Fibroblast of pulmonary artery (primary cell): ENCODE measurements at places on chromosomes 16 and 17.

GRCh38 chr16:82063456-82064082, 28.5 kb downstream of the HSD17B2 start:
- DNase-seq, result no peak

- DNase-seq, result no peak
Measured at GRCh38 chr17:27984404-27984803, 58.1 kb upstream of the NLK start.

GRCh38 chr17:82440469-82440981, 10.0 kb downstream of the CYBC1 start:
- no peak for DNase-seq

DNA sequence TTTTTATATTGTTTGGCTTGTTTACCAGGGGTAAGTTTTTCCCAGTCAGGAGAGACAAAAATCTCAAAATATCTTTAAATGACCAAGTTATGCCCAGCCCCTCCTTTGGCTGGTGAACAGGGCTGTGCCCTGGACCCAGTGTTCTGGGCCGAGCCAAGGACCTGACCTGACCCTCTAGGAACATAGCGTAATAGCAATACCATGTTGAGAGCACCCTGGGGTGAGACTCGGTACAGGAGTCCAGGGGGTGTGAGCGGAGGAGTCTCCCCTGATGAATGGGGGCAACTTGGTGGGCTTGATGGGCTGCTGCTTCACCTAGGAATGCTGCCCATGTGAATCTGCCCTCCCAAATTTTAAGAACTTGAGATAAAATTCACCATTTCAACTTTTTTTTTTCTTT, 47.4 kb downstream of the B9D1 start:
- DNase-seq, result no peak

- no peak for DNase-seq
Measured at GRCh38 chr17:51231999-51232398, 27.9 kb downstream of the MBTD1 start.

- DNase-seq, result peak; percentile 47
Measured at GRCh38 chr16:25033852-25034251, 18.7 kb upstream of the ARHGAP17 start.

DNA sequence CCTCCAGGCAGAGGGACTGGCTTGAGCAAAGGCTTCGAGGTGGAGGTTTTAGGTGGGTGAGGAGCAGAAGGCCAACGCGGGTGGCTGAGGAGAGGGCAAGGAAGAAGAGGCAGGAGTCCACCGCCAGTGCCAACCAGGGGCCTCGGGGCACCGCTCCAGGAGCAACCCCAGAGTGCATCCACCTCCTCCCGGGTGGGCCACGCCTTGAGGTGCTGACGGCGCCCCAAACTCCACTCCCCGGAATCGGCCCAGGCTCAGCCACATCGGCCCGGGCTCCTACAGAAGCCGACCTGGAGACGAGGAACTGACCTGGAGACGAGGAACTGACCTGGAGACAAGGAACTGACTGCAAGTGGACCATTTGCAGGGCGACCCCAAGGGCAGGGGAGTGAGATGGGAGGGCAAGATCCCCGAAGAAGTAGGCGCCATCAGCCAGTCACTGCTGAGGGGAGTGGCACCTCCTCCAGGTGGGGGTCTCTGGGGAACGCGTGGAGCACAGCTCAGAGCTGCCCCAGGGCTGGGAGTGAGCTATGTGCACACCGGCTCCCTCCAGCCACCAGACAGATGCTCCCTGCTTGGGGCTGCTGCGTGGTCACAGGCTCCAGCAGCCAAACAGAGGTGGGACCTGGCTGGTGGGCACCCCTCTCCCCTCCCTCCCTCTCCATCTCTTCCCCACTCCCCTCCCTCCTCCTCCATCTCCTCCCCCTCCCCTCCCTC, 29.2 kb upstream of the CBFA2T3 start:
- no peak for DNase-seq

DNA sequence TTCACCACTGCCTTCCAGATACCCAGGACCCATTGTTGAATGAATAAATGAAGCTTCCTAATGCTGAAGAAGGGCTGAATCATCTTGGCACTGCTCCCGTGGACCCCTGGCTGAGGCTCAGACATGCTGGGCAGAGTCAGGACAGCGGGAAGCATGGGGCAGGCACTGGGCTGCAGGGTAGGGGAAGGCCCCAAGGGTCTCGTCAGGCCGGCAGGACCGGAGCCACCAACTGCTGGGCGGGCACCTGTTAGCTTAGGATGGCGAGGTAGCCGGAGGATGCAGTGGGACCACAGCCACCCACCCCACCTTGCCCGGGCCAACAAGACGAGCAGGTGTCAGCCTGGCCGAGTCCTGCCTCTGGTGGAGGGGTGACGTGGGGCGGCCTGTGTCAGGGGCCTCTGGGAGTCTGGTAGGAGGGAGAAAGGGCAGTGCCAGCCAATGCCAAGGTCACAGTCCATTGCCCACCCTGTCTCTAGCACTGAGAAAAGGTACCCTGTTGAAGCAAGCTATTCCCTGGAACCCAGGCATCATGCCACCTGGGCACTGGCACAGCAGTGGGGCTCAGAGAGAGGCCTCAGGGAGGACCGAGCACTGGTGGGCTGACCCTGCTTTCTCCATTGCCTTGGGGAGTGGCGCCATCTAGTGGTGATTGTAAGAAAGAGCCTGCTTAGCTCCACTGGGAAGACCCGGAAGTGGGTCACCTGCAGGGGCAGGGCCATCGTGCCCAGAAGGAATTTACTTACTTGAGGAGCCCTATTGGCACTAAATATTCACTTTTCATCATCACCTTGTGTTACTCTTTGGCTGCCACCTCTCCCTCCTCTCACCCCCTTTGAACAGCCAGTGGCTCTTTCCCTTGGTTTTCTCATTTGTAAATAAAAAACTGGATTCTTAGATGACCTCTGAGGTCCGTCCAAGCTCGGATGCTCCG, 3.0 kb upstream of the DLX3 start:
- DNase-seq, result peak; percentile 87

DNA sequence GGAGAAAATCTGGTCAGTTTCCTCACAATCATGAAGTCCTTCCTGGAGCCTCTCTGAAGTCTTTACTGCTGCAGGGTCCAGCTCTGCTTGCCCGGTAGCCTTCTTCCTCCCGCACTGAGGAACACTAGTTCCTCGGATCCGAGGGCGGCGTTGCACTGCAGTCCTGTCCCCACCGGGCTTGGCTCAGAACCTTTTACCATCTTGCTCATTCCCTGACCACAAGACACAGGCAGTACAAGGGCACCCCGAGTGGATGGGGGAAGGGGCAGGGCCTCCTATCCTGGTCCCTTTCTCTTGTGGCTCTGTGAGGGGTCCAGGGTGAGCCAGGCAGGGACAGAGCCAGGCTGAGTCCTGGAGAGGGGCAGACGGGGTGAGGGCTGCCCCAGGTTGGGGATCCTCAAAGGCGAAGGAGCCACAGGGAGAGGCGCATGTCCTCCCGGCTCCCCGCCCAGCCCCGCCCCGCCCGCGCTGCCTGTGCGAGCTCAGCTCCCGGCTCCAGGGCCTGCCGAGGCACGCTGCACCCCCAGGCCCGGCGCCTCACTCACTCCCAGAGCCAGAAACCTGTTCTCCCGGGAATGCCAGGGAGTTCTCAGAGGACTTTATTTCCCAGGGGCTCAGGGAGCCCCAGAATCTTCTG, 1.5 kb downstream of the FOXN1 start:
- DNase-seq, result no peak

- DNase-seq, result no peak
Measured at GRCh38 chr16:68512183-68512582, 26.9 kb upstream of the ZFP90 start.

- no peak for DNase-seq
Measured at GRCh38 chr17:59617156-59617732, 2.5 kb upstream of the CLTC start.

DNA sequence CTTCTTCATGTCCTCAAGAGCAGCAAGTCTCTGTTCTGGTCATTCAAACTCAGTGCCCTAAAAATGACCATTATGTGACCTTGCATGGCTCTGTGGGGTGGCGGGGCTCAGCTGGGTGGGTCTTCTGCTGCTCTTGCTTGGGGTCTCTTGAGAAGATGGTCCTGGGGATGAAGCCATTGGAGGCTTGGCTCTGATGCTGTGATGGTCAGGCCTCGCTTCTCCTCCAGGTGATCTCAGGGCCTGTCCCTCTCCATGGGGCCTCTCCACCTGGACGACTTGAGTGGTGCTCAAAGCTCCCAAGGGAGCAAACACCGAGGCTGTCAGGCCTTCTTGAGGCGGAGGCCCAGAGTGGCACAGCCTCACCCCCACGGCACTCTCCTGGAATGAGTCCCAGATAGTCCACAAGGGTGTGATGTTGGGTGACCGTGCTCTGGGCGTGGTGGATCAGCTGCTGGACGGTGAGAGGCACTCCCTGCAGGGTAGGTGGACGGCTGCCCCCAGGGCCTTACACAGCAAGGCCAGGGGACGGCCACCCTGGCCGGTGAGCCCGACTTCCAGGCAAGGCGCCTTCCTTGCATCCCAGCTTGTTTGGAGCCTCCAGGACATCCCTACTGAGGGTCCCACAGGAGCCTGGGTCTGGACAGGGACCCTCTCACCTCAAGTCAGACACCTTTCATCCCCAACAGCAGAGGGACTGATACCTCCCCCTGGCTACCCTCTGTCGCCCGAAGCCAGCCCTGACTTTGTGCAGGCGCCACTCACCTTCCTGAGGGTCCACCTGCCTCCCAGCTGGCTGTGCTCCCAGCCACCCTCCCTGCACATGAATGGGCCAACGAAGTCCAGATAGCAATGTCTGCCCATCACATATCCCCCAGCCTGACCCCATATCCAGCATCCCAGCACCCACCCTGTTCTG, 48.7 kb downstream of the USP22 start:
- DNase-seq, result no peak

- DNase-seq, result no peak
Measured at GRCh38 chr16:3946604-3947180, 66.2 kb upstream of the CREBBP start.

GRCh38 chr16:3793161-3793576, 75.8 kb upstream of the TRAP1 start:
- DNase-seq, result peak; percentile 30

GRCh38 chr16:81280393-81280792, 34.4 kb upstream of the GAN start:
- peak; percentile 57 for DNase-seq

DNA sequence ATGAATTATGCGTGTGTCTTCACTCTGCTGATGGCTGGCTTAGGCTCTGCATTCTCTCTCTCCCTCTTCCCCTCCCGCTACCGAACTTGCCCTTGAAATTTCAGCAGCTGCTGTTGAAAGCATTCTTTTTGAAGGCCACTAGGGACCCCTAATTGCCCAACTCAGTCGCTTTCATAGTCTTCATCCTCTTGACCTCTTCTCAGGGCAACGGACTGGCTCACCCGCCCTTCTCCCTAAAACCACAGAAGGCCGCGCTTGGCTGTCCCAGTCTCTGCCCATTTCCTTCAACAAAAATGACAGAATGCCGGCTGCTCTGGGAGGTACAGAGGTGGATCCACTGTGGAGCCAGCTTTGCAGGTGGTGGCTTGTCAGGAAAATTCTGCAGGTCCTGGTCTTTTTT, 21.0 kb upstream of the FMNL1 start:
- no peak for DNase-seq

DNA sequence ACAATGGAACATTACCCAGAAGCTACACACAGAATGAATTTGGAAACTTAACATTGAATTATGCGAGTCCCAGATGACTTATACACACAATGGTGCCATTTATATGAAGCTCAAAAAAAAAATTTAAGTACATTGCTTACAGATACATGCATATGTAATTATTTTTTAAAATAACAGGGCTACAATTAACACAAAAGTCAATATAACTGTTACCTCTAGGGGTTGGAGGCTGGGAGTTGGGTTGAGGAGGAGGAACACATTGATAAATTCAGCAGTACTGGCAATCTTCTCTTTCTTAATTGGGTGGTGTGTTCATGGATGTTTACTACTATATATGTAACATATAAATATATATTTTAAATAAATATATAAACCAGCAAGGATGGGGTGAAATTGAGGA, 1.1 kb downstream of the ZNF23 start:
- DNase-seq, result no peak

DNA sequence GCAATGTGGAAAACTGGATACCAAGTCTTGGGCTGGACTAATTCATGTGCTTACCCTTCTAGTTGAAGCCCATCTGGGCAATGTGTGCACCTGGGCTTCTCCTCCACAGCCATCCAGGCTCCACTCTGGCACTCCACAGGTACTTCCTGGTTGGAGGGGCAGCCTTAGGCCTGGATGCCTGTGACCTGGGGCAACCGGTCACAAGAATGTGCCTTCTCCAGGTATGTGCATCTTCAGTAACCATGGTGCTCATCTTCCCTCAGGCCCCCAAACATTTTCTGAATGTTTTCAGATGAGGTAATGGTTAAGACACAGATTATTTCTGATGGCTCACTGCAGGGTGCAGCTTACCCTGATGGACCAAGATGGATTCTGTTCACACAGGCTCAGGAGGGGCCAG, 11.1 kb downstream of the C16orf86 start:
- DNase-seq, result no peak

- DNase-seq, result peak; percentile 77
Measured at GRCh38 chr16:81366316-81366932, 51.7 kb downstream of the GAN start.

GRCh38 chr17:12731839-12732238, 57.5 kb upstream of the ARHGAP44 start:
- DNase-seq, result no peak

DNA sequence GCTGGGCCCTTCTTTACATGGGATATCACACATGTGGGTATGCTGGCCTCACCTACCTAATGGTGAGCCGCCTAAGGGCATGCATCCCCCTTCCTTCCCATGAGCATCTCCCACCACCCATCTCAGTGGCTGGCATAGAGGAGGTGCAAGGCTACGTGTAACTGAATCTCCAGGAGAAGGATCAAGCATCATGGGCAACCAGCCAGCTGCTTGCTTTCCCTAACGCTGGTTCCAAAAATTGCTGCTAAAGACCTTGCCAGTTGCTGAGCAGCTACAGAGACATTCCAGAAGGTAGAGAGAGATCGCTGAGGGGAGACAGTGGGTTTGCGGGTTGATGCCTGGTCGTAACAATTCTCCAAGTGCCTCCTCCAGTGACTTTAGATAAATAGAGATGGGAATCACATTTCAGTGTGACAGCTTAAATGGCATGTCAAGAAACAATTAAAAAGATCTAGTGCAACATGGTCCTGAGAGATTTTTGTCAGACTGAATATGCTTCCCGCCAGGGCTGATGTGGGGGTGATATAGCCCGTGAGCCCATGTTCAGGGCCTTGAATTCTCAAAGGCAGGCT, 378.4 kb upstream of the CDH5 start:
- DNase-seq, result no peak

GRCh38 chr16:19446300-19446846, 28.7 kb downstream of the TMC5 start:
- DNase-seq, result no peak

GRCh38 chr17:20153231-20153630, 144.1 kb downstream of the SPECC1 start:
- no peak for DNase-seq

- DNase-seq, result no peak
Measured at GRCh38 chr17:81547614-81547982, 4.6 kb downstream of the FAAP100 start.
